ENCODE measurements at places on chromosomes 1 and 21.
A peak's percentile ranks its signal among the peaks of the same experiment; 100 is the strongest.

- DNase-seq: no peak
Measured at GRCh38 chr21:38511662-38512243, 13.5 kb upstream of the ERG start.

DNA sequence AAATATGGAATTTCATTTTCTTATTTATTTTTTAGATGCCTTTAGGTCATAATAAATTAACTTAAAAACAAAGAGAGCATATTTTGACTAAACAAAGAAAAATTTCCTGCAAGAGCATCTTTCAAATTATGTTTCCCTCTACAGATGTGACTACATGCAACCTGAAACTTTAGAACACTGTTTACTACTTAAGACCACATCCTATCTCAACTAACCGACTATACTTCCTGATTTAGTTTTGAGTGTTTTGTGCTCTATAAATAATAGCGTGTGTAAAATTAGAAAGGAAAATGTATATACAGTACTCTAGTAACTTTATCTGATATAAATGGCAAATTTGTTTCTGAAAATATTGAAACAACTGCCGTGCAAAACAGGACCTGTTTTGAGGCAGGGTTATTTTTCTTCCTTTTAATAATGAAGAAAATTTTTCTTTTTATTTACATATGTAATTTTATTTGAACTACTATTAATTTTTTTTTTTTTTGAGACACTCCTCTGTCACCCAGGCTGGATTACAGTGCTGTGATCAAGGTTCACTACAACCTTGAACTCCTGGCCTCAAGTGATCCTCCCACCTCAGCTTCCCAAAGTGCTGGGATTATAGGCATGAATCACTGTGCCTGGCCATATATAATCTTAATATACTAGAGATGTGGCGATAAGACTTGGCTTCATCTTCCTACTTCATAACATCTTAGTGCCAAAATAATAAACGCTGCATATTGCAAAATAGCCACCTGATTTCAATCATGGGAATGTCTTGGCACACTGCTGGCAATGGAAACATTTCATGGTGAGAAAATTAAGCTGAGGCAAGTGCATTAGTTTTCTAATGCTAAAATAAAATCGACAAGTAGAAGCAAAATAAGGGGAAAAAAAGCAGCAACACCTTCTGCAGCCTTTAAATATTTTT, 12.3 kb downstream of the ZRANB2 start:
- DNase-seq: no peak

- no peak for DNase-seq
Measured at GRCh38 chr1:43059640-43060574, 101.2 kb upstream of the SLC2A1 start.

- DNase-seq: no peak
Measured at GRCh38 chr1:51453010-51453409, 66.1 kb downstream of the EPS15 start.

- no peak for DNase-seq
Measured at GRCh38 chr1:31665234-31665878, 20.7 kb upstream of the PEF1 start.

- no peak for DNase-seq
Measured at GRCh38 chr1:228334954-228335353, 71.7 kb downstream of the TRIM11 start.

GRCh38 chr1:165383599-165384405, 27.3 kb upstream of the LMX1A start:
- no peak for DNase-seq

DNA sequence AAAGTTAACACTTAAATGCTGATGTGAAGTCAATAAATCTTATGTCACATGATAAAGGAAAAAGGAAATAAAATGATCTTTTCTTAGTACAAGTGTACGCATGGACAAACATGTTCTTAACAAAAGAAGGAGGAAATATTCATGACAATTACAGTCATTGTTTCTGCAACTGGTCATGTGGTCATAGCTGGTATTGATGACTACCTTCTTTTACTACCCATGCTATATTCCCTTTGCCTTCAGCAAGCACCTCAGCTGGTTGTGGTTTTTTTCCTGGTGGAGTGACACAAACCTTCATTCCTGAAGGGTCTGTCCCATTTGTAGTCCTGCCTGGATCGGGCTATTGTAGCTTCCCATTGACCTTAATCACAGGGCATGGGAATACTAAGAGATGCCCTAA, 23.4 kb upstream of the TSHB start:
- no peak for DNase-seq

- DNase-seq: no peak
Measured at GRCh38 chr1:67191668-67192520, 25.6 kb downstream of the IL23R start.

DNA sequence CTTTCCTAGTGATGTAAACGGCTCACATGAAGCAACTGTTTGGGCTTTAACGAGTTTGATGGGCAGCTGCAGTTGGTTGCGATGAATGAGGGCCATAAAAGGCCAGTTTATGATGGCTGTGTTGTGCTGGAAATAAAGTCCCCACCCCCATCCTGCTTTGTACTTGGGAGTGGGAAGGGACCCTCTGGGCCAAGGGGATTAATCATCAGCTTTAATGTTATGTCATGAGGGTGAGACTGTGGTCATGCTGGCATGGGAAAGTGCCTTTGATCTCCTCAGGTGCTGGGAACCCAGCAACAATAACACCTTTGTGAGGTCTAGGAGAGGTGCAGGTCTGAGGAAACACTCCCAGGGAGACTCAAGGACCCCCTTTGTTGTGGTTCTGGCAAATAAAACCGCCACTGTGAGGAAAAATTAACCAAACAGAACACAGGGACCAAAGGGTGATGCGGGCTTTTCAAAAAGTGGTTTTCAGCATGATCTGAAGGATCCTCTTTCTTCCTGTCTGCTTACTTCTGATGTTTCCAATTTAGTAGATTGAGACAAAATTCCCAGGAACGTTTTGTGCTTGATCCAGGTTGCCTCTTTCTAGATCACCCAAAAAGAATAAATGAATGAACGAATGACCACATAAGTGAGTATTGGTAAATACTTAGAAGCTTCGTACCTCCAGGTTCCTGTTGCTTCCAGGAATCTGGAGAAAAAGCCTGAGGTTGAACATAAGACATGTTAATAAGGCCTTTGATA, 257.8 kb upstream of the HOOK1 start:
- DNase-seq: no peak

DNA sequence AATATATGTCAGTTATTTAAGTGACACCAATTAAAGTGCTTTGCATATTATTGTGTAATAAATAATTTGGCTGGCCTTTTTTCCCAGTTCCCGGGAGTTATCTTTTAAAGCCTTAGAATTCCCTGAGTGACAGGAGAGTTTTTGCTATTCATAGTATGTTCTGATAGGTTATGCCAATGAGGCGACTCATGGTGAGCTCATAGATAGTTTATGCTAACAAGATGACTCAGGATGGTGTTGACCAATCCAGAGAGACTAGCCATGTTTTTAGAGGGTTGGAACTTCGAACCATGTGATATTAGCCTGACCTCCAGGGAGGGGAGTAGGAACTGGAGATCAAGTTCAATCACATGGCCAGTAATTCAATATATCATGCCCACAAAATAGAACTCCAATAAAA, 310.8 kb downstream of the USP25 start:
- DNase-seq: no peak

GRCh38 chr1:65703853-65704252, 88.8 kb upstream of the PDE4B start:
- no peak for DNase-seq

DNA sequence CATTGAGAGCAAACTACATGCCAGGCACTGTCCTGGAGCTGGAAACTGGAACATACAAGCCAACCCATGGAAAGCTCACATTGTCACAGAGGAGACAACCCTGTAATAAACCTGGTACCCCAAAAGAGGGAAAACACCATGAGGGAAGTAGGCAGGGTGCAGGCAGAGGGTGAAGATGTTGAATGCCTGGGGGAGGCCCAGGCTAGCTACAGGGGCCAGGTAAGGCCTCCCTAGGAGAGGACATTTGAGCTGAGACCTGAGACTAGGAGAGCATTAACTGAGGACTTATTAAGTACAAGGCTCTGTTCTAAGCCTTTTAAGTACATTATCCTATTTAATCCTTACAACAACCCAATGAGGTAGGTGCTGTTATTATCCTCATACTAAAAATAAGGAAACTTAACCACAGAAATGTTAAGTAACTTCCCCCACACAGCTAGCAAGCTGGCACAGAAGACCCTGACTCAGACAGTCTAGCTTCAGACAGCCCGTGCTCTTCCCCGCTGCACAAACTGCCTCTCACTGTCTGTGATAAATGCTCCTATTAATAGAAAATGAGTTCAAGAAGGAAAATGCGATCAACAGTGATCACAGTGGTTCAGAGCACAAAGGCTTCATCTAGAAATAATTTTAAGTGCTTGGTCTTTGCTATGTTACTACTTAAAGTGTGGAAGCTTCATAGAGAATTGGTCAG, 41.8 kb downstream of the ZNF281 start:
- DNase-seq: no peak

DNA sequence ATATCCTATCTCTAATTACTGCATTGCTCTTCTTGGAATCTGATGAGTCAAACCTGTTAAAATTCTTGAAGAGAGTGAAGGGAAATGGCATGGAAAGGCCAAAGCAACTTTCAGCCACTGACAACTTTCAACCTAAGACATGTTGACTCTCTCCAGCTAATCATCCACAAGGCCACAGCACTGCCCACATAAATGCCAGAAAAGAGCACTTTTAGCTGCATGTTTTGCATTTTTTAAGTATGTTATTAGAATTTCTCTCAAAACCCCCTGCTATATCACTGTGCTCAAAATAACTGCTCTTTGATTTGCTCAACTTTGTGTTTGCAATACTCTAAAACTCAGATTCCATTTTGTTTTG, 352.5 kb downstream of the ADGRL2 start:
- no peak for DNase-seq

GRCh38 chr1:178723546-178723945, 1.5 kb upstream of the RALGPS2 start:
- no peak for DNase-seq

DNA sequence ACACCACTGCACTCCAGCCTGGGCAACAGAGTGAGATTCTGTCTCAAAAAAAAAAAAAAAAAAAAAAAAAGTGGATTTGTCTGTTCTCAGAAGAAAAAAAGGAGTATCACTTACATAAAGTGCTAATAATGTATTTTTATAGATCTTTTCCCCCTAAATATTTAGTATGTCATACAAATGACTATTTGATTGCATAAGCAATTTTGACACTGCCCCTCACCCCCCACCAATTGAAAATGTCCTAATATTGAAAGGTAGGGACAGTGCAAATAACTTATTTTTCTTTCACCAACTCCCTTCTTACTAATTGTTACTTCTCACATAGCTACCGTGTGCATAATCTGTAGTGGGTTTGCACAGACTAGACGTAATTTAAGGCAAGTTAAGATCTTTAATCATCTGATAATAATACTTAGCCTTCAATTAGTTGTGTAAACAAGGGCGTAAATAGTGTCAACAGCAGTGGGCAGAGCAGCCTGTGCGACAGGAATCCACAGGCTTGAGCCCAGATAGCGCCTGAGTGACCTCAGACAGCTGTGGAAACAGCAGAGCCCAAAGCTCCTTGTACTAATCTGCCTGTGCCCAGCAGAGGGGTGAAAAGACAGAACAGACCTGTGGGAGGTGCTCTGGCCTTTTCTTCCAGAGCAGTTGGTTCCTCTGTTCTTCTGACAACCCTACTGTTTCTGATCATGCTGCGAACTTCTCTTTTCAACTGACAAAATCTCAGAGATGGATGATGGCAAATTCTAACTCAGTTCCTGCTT, 4.5 kb upstream of the IER5 start:
- DNase-seq: peak; percentile 40

DNA sequence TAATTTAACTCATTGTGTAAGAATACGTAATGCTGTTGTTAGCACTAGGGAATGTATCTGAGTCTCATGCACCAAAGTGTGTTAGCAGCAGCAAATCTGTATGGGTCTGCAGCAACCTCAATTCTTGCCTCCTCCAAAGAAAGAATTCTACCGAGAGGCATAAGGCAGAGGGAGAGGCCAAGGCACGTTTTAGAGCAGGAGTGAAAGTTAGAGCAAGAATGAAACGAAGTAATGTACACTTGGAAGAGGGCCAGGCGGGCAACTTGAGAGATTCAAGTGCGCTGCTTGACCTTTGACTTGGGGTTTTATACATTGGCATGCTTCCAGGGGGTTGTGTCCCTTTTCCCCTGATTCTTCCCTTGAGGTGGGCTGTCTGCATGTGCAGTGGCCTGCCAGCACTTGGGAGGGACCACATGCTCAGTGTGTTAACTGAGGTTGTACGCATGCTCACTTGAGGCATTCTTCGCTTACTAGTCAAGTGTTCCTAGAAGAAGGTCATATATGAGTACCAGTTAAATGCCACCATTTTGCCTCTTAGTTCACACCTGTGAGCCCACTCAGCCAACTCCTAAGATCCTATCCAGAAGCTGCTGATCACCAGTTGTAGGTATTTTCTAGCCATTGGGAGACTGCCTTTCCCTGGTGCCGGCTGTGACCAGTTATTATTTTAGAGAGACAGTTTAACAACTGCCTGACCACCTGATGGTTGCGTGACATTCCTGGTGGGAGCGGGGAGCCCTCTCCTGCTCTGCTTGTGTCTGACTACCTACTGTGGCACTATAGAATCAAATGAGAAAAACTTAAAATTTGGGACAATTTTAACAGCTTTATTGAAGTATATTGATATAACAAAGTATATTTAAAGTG, 2.7 kb upstream of the CNN3 start:
- DNase-seq: no peak
